ENCODE measurements at places on chromosomes 7 and 10. TPM values are rescaled to one million over a fixed set of nuclear protein-coding genes. Genes with fewer than 3 reads are reported as not detected.

Gene DDX56
- 110 TPM for total RNA-seq

GRCh38 chr7:135879233-135879632, 97.9 kb downstream of the MTPN start:
- no peak overlapping the region for H3K27ac ChIP-seq
- no peaks in the 10 kb centered on the region for H3K36me3 ChIP-seq
- H3K4me1 ChIP-seq: peaks cover 6% of the 10 kb centered on the region
- peaks cover 7% of the 10 kb centered on the region for H3K27me3 ChIP-seq
- no peak for ATAC-seq
- H3K4me3 ChIP-seq: no peak overlapping the region

Gene ABCB1
- total RNA-seq: 19.0 TPM

Gene ASZ1
- total RNA-seq: not detected

- H3K36me3 ChIP-seq: no peaks in the 10 kb centered on the region
- H3K27me3 ChIP-seq: peaks cover 4% of the 10 kb centered on the region
- no peak for ATAC-seq
Observed at GRCh38 chr10:76329891-76330575, 898.6 kb downstream of the LRMDA start.

DNA sequence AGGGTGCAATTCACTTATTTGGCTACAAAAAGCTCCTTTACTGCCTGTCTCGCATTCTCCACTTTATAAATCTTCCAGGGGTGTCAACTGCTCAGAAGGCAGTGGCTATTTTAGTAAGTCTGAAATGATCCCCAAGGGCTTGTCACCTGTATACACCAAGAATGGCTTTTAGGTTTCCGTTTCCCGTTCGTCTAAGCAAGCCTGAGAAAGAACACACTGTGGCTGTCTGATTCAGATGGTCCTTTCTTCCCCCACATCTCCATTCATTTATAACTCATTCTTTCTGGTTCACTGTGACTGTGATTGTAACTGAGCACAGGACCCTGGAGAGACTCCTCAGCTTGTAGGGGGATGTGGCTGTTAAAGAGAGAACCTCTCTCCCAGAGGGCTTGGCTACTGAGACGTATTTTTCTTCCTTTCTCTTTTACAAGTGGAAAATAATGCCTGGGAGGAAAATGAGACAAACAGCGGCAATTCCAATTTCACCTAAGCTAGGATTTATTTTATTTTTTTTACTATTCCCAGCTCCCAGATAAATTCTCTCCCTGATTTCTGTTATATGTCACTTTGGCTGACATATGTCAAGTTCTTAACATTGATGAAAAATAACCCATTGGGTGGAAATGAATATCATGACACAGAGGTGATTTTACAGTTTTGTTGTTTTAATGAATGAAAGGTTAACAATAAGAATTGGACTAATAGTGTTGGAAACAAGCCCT, 129.3 kb downstream of the FAM107B start:
- peak overlapping the region; percentile 42 for H3K4me3 ChIP-seq
- peaks cover 30% of the 10 kb centered on the region for H3K4me1 ChIP-seq
- H3K36me3 ChIP-seq: no peaks in the 10 kb centered on the region
- H3K27me3 ChIP-seq: no peaks in the 10 kb centered on the region
- H3K27ac ChIP-seq: peak overlapping the region; percentile 50

- H3K4me1 ChIP-seq: no peaks in the 10 kb centered on the region
- ATAC-seq: no peak
- H3K4me3 ChIP-seq: no peak overlapping the region
- H3K27me3 ChIP-seq: no peaks in the 10 kb centered on the region
- no peak overlapping the region for H3K27ac ChIP-seq
Observed at GRCh38 chr10:19412531-19412930, 363.9 kb downstream of the MALRD1 start.

DNA sequence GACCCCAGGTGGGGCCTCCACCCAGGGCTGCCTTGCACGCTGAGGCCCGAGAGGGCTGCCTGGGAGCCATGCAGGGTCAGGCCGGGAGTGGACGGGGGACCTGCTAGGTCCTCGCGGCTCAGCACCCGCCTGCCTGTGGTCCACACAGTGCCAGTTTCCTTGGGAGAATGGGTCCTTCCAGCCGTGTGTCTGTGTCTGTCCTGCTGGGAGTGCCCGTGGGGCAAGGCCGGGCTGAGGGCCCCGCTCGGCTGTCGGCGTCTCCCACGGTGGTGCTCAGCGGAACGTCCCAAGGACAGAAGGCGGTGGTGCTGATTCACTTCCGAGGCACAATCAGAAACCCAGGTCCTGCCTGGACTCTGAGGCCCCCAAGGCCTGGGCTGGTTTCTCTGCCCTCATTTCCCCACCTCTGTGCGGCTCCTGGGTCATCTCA, 23.2 kb upstream of the GTPBP4 start:
- no peak overlapping the region for H3K27ac ChIP-seq
- no peak overlapping the region for H3K4me3 ChIP-seq
- no peaks in the 10 kb centered on the region for H3K36me3 ChIP-seq
- H3K27me3 ChIP-seq: peaks cover 10% of the 10 kb centered on the region

- H3K4me3 ChIP-seq: peak overlapping the region; percentile 36
- peaks cover 7% of the 10 kb centered on the region for H3K4me1 ChIP-seq
- peaks cover 5% of the 10 kb centered on the region for H3K27me3 ChIP-seq
- H3K36me3 ChIP-seq: no peaks in the 10 kb centered on the region
- ATAC-seq: peak; percentile 24
Observed at GRCh38 chr10:70494966-70495365, 16.4 kb downstream of the PALD1 start.

DNA sequence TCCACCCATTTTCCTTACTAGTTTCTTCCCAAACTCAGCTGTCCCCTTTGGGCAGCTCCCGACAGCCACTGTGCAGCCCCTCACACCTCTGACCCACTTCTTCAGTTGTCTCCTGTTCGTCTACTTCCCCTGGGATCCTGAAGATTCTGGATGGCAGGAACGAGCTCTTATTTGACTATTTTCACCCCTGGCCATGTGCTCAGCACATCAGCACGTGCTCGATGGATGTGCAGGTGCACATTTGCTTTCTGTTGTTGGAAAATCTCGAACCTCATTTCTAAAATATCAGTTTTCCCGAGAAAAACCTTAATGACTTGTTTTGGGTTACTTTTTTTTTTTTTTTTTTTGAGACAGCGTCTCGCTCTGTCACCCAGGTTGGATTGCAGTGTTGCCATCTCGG, 31.8 kb upstream of the RBM33 start:
- H3K4me3 ChIP-seq: no peak overlapping the region
- H3K27ac ChIP-seq: no peak overlapping the region
- peaks cover 12% of the 10 kb centered on the region for H3K27me3 ChIP-seq

DNA sequence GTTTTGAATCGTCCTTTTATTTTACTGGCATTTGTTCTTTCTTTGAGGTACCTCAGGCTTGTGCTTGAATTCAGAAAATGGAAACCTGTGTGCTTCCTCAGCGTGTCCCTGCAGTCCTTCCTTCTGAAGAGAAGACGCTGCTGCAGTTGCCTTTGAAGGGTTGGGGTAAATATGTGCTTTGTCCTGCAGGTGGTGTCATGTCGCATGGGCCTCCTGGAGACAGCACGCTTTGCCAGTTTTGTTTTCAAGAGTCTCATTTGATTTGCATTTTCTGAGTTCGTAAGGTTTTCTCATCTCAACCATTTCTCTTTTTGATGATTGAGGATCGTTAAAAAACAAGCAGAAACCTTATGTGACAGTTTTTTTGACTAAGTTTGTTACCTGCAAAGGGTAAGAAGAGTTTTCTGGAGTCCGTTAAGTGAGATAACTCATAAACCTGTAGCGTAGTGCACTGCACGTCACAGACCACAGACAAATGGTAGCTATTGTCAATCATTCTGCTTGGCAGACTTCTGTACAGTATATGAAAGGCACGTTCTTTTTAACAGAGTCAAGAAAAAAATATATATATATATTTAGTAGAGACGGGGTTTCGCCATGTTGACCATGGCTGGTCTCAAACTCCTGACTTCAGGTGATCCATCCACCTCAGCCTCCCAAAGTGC, 57.0 kb downstream of the CDC123 start:
- no peak overlapping the region for H3K27ac ChIP-seq
- H3K4me1 ChIP-seq: no peaks in the 10 kb centered on the region
- peaks cover 36% of the 10 kb centered on the region for H3K36me3 ChIP-seq
- no peaks in the 10 kb centered on the region for H3K27me3 ChIP-seq
- peak; percentile 42 for ATAC-seq
- H3K4me3 ChIP-seq: no peak overlapping the region

GRCh38 chr7:30462179-30462578, 16.4 kb downstream of the NOD1 start:
- H3K27me3 ChIP-seq: no peaks in the 10 kb centered on the region
- H3K36me3 ChIP-seq: peaks cover 50% of the 10 kb centered on the region
- H3K27ac ChIP-seq: no peak overlapping the region
- H3K4me1 ChIP-seq: peaks cover 5% of the 10 kb centered on the region
- no peak for ATAC-seq
- no peak overlapping the region for H3K4me3 ChIP-seq

DNA sequence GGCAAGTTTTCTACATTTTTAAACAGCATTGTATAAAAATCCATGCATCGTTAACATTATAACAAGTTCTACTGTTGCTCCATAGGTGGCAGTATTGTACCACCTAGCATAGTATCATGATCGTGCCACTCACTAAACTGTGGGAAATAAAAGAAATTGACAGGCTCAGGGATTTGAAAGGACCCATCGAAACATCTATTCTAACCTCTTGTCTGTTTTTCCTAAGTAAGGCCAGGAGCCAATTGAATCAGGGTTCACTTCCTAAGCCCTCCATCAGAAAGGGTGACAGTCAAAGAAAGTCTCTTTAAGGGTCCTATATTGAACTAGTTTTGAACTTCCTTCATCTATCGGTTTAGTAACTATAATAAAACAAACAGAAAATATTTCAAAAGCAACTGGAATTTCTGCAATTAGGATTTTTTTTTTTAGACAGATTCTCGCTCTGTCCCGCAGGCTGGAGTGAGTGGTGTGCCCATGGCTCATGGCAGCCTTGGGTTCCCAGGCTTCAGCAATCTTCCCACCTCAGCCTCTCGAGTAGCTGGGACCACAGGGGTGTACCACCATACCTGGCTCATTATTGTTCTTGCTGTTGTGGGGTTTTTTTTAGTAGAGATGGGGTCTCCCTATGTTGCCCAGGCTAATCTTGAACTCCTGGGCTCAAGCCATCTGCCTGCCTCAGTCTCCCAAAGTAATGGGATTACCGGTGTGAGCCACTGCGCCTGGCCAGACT, 9.4 kb downstream of the HACD1 start:
- no peaks in the 10 kb centered on the region for H3K27me3 ChIP-seq
- H3K4me3 ChIP-seq: no peak overlapping the region
- no peak overlapping the region for H3K27ac ChIP-seq
- ATAC-seq: peak; percentile 60
- H3K4me1 ChIP-seq: peaks cover 4% of the 10 kb centered on the region
- H3K36me3 ChIP-seq: no peaks in the 10 kb centered on the region

Gene MRC1
- 0.08 TPM for total RNA-seq

Gene GLI3
- 0.74 TPM for total RNA-seq

DNA sequence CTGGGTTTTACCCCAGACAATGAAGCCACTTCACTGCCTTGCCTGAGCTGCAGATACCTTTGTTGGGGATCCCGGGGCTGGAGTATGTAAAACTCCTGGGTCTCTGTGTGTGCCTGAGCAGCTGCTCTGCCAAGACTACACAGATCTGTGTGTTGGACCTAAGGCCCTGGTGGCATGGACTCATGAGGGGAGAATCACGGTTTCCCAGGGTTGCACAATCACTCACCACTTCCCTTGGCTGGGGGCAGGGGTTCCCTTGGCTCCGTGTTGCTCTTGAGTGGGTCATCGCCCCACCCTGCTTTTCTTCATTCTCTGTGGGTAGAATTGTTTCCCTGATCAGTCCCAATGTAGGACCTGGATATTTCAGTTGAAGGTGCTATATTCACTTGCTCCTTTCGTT, 13.9 kb upstream of the TBATA start:
- no peak overlapping the region for H3K27ac ChIP-seq
- ATAC-seq: no peak
- H3K4me1 ChIP-seq: no peaks in the 10 kb centered on the region

DNA sequence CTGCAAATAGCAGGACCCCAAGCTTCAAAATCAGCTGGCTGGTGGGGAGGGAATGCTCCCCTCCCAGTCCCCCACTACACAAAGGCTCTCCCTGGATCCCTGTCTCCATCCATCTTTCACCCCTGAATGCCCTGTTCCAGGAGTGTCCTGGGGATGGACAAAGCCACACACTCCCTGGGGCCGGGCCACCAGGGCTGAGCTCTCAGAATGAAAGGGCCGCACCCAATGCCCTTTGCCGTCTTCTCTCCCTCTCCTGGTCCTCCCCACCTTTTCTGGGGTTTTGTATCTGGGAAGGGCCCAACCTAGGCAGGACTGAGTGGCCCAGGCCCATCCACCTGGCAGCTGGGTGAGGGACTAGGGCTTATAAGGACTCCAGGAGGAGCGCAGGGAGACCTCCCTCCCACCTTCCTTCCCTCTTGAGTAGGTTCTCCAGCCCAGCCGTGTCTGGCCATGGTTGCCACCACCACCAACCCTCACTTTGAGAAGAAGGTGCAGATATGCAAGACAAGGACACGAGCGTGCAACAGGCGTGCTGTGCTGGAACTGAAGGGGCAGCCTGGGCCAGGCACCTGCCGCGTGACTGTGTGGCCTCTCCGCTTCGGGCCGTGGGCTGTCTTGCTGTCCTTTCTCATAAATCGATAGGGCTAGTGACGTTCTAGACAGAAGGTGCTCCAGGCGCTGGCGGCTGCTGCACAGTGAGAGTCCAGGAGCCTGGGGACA, 157.1 kb downstream of the TCERG1L start:
- H3K4me1 ChIP-seq: no peaks in the 10 kb centered on the region
- H3K36me3 ChIP-seq: no peaks in the 10 kb centered on the region
- H3K27me3 ChIP-seq: no peaks in the 10 kb centered on the region
- H3K27ac ChIP-seq: no peak overlapping the region

DNA sequence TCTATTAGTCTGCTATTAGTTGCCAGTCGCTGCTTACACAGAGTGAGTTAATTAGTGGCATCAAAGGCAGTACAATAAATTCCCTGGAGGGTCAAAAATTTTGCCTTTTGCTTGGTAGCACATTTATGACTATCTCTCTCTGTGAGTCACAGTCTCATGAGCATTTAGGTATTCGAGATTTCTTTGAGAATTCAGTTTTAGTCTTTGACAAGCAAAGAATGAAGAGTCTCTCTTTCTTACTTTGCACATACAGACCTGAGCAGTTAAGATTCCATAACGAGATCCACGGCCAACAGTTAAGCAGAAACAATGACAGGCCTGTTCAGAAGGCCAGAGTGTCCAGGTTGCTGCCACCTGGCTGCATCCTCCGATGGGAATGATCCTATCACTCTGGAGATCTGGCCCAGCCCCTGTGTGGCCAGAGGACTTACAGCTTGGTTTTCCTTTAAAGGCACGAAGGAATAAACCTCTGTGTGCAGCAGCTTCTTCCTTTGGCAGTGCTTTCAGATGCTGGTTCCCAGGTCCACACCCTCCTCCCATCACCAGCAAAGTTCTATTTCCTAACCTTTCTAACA, 80.6 kb downstream of the GLI3 start:
- H3K27ac ChIP-seq: no peak overlapping the region
- H3K4me3 ChIP-seq: no peak overlapping the region
- H3K36me3 ChIP-seq: no peaks in the 10 kb centered on the region
- H3K4me1 ChIP-seq: no peaks in the 10 kb centered on the region

- no peaks in the 10 kb centered on the region for H3K27me3 ChIP-seq
- no peak overlapping the region for H3K4me3 ChIP-seq
- ATAC-seq: no peak
- H3K36me3 ChIP-seq: peaks cover 84% of the 10 kb centered on the region
Observed at GRCh38 chr7:5322621-5323410, 40.1 kb downstream of the SLC29A4 start.

Gene PAPSS2
- total RNA-seq: 4.3 TPM

GRCh38 chr7:25716421-25716820, 435.6 kb upstream of the NFE2L3 start:
- no peak for ATAC-seq
- peaks cover 38% of the 10 kb centered on the region for H3K27me3 ChIP-seq
- no peak overlapping the region for H3K4me3 ChIP-seq
- no peak overlapping the region for H3K27ac ChIP-seq
- no peaks in the 10 kb centered on the region for H3K4me1 ChIP-seq

All from activated T-helper 17 cell treated with anti-CD3 and anti-CD28 coated beads, Interleukin-2, amount 50 U/mL, for 72 hours (primary cell).